ENCODE measurements at places on chromosomes 5 and 9.

GRCh38 chr9:32571969-32572899 lies 725 bp downstream of the NDUFB6 start:
- no peak for DNase-seq

DNA sequence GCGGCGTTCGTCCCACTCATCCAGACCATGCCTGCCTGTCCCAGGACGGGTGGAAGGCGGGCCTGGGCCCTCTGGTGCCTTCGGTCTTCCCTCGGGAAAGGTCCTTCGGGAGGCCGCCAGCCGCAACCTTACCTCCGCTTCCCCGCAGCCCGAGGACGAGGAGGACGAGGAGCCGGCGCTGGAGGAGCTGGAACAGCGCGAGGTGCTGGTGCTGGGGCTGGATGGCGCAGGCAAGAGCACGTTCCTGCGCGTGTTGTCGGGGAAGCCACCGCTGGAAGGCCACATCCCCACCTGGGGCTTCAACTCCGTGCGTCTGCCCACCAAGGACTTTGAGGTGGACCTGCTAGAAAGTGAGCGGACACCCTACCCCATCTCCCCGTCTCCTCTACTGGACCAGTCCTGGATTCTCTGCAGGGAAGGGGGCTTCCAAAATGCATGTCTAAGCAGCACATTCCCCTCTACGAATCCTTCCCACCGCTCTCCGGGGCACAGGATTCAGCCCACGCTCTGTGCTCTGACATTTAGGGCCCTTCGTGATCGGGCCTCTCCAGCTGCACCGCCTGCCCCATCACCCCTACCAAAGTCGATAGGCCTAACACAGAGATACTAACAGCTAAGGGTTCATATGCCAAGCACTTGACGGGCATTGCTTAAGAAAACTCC lies 1.1 kb downstream of the ARL10 start:
- DNase-seq, result no peak

DNA sequence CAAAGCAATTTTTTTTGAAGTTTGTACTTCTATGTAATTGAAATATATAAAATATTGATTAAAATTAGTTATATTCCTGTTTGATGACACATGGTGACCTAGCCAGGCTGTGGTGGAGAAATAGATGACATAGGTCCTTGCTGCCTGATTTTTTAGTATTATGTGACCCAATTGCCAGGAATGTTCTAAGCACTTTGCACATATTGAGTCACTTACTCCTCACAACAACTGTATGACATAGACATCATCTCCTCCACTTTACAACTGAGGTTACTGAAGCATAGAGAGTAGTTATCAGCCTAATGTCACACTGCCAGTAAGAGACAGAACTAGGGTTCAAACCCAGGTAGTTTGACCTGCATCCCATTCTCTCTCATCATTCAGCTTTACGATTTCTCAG lies 26.2 kb upstream of the SNX18 start:
- no peak for DNase-seq

GRCh38 chr5:122997294-122997693 lies 39.2 kb downstream of the PPIC start:
- no peak for DNase-seq

- DNase-seq, result no peak
These were observed 257.7 kb downstream of the KCTD16 start for GRCh38 chr5:144428326-144428725.
